Fibroblast of the aortic adventitia (primary cell): ENCODE measurements at places on chromosomes 7 and 10. TPM values are rescaled to one million over a fixed set of nuclear protein-coding genes. Genes with fewer than 3 reads are reported as not detected.

DNA sequence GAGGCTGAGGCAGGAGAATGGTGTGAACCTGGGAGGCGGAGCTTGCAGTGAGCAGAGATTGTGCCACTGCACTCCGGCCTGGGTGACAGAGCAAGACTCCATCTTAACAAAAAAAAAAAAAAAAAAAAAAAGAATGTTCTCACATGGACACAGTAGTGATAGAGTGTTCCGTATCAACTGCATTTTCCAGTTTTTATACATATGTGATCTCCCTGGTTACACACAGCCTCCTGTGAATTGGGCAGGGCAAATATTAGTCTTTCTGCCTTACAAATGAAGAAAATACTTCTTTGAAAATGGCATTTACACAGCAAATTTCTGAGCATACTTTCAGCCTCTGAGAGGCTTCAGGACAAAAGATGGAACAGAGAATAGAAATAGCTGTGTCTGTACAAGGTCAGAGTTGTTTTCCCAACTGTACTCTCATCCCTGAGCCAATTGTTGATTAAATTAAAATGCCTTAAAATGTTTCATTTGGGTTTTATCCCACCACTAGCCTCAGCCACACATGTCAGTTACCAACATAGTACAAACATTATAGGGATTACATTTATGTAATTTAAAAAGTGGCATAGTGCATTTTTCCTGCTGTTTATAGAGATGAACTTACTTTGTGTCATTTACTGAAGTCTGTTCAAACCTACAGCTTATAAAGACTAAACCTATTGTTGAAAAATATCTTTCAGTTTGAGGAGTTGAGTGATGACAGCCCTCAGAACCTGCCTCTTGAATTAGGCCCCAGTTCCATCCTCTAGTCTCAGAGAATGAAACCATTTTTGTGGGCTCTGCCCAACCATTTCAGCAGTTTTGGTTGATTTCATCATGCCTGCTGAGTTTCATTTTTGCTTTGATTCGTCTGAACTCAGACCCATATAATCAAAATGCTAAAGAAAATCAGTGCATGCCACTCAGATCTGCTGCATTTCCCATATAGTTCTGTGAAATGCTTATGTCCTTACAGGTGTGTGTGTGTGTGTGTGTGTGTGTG lies 609.4 kb upstream of the C7orf33 start:
- DNase-seq = no peak

- DNase-seq = no peak
Measured at GRCh38 chr7:70893422-70893821, 238.5 kb upstream of the GALNT17 start.

DNA sequence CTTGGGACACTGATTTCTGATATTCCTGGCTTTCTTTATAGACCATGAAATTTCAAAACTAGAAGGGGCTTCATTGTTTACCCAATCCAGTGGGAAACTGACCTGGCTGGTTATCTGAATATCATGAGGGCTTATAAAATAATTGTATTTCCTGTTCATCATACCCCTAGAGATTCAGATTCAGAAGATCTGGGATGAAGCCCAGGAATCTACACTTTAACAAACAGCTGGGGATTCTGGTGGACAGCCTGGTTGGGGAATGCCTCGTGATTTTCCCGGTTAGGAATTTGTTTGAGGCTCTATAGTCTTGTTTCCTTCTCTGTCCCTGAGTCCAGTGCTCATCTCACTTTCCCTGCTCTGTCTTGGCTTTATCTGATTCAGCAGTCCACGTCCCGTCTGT lies 110.3 kb downstream of the ADRA2A start:
- DNase-seq = no peak

DNA sequence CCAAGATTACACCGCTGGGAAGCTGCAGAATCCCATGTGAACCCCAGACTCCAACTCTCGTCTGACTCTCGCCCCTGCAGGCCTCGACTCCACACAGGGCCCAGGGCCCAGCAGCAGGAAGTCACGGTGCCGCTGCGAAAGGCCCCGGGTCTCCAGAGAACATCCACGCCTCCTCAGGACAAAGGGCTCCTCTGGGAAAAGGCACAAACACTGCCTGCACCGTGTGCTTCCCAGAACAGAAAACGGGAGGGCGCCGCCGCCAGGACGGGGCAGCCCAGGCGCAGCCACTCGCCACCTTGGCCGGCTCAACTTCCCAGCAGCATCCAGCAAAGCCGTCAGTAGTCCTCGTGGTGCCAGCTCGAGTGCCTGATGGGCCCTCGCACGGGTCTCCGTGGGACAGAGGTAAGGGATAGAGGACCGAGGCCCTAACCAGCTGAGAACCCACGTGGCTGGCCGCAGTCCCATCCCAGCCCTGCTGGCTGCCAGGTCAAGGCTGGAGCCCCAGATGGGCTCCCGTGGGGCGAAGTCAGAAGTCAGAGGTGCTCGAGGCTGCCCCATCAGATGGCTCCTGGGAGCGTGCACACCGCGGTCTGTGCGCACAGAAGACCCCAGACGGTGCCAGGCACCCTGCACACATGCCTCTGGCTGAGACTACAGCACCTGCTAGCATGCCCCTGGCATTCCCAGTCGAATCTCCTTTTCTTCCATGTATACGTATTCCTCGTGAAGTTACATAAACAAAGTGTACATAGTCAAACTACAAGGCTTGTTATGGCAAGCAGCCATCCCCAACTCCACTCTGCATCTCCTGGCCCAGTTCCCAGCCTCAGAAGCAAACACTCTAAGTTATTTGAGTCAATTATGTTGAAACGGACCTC lies 60.2 kb downstream of the MAD1L1 start:
- peak; percentile 87 for DNase-seq

- DNase-seq = no peak
Measured at GRCh38 chr7:97407106-97407505, 289.6 kb downstream of the SDHAF3 start.

The IGFBP1 gene
- total RNA-seq = 5.3 TPM in 1 of 2 replicates, not detected in the other

The LAMB1 gene
- total RNA-seq = 332 and 467 TPM in 2 replicates
